SK-N-SH (cell line): ENCODE measurements at places on chromosomes 12 and 14.

DNA sequence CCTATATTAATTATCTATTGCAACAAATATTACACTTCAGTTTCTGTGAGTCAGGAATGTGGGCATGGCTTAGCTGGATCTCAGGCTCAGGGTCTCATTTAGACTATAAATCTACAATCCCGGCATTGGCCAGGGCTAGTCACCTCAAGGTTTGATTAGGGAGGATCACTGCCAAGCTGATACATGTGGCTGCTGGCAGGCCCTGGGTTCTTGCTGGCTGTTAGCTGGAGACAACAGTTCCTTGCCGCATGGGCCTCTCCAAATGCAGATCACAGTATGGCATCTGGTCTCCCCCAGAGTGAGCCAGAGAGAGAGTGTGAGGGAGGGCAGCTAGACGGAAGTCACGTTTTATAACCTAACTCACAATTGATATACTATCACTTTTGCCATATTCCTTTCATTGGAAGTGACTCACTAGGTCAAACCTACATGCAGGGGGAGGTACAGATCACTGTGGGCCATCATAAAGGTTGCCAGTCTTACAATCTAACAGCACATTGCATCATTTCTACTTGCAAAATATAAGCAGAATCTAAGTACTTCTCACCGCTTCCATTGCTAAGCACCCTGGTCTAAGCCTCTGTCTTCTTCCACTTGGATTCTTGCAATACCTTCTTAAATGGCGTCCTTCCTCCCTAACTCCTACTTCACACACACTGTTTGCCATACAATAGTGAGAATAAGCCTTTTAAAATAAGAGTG, 174.0 kb upstream of the ARHGAP5 start:
- DNase-seq: no peak

GRCh38 chr14:61765225-61765943, 3.2 kb downstream of the SNAPC1 start:
- DNase-seq: no peak

DNA sequence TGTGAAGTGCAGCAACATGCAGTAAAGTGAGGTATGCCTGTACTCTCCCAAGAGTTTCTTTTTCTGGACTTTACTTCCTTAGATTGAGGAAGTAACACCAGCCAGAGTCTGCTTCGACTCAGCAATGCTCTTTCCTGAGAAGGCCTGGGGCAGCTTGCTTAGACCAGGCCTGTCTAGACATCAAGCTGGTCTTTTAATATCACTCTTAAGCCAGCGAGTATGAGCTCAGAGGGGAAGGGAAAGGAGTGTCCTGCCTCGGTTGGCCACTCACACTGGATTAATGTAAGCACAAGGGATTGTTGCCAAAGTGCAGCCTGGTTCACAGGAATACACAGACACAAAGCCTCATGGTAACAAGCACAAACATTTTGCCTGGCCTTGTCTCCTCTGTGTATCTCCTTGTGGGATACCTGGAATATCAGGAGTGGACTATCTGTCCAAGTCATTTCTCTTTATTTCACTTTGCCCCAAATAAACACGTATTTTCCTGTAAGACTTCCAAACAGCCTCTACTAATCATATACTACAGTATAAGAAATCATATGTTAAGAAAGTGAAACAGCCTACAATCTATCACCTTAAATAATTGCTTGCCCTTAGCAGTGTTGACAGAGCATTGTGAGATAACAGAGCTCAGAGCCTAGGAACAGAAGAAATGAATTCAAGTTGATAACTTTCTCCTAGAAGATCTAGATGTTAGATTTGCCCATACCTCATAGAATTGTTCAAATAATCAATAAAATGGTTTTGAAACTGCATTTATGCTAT, 121.2 kb upstream of the DAAM1 start:
- no peak for DNase-seq

DNA sequence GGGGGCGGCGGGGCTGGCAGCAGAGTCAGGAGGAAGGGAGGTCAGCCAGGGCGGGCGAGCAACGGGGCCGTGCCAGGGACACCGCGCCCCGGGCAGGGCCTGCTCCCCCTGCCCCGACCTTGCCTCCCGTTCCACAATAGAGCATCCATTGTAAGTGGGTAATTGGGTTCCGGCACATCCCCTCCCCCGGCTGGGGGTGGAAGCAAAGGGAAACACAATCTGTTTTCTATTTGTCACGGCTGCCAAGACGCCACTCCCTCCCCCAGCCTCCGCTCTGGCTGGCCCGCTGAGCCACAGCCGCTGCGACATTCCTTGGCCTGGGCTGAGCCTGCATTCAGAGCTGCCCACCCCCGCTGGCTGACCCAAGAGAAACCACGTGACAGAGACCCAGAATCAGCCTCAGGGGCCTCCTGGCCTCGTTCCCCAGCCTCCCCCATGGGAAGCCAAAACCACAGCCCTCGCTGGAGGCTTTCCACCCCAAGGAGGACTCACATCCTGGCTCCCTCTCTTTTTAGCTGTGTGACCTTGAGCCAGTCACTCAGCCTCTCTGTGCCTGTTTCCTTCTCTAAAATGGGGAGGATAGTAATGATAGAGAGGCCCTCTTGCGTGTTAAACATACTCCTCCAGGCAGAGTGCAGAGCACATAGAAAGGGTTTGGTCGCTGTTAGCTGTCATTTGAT, 117.6 kb downstream of the SCARB1 start:
- DNase-seq: peak; percentile 97

GRCh38 chr12:123906711-123907420, 65.8 kb downstream of the CCDC92 start:
- DNase-seq: no peak

DNA sequence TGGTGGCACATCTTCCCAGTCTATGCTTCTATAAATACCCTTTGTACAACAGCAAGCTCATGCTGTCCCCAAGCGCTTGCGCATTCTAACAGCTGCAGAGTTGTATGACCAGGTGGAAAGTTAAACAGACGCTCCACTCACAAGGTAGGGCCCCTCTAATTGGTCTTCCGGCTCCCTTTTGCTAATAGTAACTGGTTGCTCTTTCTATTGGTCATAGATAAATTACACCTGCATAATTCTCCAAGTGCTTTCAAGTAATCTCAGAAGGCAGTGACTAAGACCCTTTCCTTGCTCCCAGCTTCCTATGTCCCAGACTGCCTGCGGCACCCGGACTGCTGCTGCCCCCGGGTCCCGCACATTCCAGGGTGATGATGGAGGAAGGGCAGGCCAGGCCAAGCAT, 6.1 kb upstream of the TSPAN9 start:
- no peak for DNase-seq

DNA sequence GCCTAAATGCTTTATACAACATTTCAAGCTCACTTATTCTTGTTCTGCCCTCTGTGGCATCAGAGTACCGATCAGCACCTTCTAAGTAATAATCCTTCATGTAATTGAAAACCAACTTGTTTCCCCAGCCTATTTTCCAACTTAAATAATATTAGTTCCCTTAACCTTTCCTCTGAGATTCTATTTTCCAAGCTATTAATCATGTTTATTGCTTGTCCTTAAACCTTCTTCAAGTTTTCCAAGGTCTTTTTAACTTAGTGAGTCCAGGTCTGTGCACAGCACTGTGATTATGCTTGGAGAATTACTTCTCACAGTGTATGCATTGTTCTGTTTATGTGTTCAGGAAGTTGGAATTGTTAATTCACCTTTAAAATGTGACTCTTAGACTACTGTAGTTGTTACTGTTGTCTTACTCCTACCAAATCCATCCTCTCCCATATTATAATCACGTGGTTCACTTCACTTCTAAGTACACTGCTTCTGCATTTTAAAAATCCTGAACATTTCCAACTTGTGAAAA, 1039.3 kb upstream of the FOXG1 start:
- DNase-seq: no peak

GRCh38 chr14:99615497-99616157, 11.6 kb upstream of the CCDC85C start:
- DNase-seq: no peak

DNA sequence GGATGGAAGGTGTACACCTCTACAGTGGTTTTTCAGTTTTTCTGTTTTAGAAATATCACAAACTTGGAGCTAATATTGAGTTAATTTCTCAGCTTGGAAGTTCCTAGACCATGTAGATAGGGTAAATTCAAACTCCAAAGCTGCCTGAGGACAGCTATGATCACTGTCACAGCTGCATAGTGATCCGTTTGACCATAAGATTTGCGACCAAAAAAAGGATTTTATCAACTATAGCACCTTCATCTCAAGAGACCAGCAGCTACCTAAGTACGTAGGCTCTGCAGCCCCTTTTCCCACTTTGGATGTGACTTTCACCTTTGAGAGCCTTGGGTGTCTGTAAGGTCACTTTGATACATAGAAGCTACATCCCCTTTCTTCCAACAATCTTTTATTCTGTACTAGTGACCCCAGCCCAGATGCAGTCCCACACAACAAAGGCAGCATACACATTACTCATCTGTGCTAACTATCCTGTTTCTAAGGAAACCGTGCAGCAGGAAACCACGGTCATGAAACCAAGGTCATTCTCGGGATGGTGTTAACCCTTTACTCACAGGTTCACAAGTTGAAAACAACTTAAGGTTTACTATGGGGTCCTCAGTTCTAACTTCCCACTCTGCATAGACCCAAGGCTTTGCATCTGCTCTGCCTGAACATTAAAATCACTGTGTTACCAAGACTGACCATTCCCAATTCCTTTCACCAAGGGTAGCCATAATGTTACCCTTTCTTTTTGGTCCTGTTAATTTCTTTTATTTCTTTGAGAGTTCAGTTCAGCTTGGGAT, 75.4 kb downstream of the IFT81 start:
- DNase-seq: peak; percentile 55

GRCh38 chr12:122243965-122244364, 18.1 kb upstream of the DIABLO start:
- no peak for DNase-seq

- DNase-seq: no peak
Measured at GRCh38 chr12:9344541-9344940, 136.3 kb upstream of the PZP start.

DNA sequence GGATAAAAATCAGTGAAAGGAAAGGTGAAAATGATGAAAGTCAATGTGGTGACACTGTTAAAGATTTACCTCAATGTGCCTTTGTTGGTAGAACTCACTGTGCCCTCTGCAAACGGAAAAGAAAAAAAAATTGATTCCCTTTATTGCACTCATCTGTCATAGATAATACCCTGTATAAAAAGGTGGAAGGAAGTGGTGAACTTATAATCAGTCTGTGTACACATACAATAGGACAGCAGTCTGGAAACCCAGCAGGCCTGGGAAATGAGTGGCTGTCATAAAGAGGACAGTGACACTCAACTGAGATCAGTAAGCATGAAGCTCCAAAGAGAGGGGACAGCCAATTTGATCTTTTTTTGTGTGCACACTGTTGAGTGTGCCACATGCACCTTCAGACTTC, 364.7 kb downstream of the NOVA1 start:
- no peak for DNase-seq

DNA sequence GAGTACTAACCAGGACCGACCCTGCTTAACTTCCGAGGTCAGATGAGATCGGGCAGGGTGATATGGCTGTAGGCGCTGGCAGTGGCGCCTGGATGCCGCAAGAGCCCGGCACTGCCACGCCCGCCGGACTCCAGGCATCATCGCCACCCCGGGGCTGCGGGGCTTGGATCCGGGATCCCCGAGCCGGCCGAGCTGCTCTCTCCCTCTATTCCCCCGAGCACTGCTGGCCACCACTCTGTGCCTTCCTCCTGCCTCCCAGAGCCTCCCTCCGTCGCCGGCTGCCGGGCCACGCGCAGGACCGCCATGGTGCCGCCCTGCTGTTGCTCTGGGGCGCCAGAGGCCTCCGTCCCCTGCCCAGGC, 153.2 kb upstream of the ALG10B start:
- DNase-seq: peak; percentile 58

GRCh38 chr12:80313209-80313608, 130.8 kb upstream of the PTPRQ start:
- DNase-seq: no peak

DNA sequence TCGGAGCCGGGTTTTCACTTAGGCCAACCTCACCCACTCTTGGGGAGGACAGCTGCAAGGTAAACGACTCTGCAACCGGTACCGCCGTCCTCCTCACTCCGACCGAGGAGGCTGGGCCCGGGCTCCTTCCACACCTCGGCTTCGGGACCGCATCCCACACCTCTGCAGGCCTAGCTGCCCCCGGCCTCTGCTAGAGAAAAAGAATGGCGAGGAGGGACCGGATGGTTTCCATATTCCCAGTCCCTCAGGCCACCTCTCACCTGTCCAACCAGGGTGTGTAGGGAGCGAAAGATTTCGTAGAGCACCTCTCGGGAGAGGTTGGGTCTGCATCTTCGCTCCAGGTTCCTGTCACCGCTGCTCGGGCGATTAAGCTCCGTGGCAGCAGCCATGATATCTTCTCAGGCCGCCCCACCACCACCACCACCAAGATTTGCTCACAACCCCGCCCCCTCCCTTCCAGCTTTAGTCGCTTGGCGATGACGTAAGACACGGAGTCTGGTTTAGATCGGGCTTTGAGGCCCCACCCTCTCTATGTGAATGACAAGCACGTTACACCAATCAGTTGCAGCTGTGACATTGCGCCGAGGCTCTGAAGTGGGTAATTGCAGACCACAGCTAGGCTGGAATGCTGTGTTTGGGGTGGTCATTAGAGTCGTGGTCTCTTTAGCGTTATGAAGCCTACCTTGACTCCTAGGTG, at the start of gene MBIP:
Gene MBIP, minus strand, starts transcription at position 438 of the 697 bp plus-strand sequence. Its CDS starts 49 bp downstream, at position 389.
- DNase-seq: peak; percentile 84

DNA sequence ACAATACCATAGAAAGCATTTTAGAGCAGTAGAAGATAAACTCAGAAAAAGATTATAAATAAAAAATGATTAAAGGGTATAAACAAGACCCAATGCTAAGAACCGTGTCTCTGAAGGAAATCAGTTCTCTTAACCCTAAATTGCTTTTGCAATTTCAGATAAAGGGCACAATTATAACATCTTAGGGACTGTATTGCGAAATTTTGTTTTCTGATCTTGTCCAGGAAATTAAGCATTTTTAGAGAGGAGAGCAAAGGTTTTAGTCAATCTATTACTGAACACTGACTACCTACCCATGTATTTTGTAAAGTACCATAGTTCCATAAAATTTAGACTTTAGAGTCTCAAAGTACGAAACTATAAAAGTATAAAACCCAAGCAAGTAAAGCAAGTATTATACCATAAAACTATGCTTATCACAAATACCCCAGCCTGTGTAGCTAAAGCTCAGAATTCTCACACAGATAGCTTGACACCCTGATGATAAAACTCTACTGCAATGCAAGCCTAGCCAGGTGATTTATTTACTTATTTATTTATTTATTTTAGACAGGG, 6.8 kb upstream of the CHPT1 start:
- DNase-seq: no peak

DNA sequence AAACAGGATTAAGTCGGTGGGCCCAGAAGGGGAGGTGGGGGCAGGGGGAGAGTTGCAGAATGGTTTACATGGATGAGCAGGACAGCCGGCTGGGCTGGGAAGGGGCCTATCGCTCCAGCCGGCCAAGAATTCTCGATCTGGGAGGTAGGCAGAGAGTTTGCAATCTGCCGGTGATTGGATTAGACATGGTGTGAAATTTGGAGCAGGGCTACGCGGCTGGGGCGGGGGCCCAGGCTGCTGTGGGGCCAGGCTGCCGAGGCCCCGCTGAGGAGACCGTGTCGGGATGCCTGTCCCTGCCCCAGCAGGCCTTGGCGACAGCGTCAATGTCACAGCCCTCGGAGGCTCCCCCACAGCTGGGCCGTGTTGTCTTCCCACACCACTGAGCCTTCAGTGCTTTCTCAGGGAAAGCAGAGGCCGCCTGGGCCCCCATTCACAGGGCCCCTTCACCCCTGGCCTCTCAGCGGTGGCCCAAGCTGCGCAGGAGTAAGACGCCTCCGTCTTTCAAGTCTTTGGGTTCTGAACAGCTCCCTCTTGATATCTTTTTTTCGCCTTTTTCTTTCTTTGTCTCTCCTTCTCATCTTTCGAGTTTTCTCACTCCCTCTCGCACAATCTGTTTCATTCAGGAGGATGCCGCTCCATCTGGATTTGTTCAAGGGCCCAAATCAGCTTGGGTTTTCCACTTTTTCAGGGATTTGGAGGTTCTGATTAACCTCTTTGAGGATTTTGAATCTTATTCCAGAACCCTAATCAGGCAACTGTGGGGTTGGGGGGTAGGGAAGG, 117.5 kb upstream of the PARP11 start:
- no peak for DNase-seq
